ENCODE measurements at places on chromosomes 3 and 15.

DNA sequence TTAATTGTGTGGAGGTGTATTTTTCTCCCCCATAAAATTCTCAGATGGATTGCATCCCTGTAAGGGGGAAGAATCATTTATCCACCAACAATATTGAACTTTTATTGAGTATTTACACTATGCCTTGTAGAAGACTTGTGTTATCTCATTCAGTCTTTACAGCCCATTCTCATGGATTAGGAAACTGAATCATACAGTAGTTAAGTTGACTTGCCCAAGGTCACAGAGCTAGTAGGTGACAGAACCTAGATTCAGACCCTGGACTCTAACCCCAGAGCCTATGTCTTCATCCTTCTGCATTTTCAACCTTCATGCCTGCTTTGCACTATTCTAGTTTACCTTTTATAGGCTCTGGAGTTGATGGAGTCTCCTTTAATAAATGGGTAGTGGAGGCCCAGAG lies 226.8 kb downstream of the LPP start:
- no peak for DNase-seq

DNA sequence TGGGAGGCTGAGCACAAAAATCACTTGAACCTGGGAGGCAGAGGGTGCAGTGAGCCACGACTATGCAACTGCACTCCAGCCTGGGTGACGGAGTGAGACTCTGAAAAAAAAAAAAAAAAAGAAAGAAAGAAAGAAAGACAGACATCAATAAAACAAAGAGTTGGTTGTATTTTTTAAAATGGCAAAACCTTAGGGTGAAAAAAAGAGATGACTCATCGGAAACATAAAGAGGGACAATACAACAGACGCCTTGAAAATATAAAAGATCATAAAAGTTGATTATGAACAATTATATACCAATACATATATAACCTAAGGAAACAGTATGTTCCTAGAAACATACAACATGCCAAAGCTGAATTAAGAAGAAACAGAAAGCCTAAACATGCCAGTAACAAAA lies 92.8 kb downstream of the SCAPER start:
- no peak for DNase-seq

GRCh38 chr3:178117641-178118040 lies 418.6 kb upstream of the KCNMB2 start:
- no peak for DNase-seq

- DNase-seq, result no peak
Observed at GRCh38 chr15:82136120-82136519, 90.3 kb upstream of the MEX3B start.

GRCh38 chr3:73848173-73848906 lies 223.6 kb upstream of the PDZRN3 start:
- DNase-seq, result peak; percentile 28

GRCh38 chr3:70531063-70531657 lies 218.7 kb upstream of the MDFIC2 start:
- DNase-seq, result peak; percentile 43

- no peak for DNase-seq
Observed at GRCh38 chr3:102079809-102080197, 230.5 kb downstream of the NFKBIZ start.

- peak; percentile 71 for DNase-seq
Observed at GRCh38 chr3:152403632-152404066, 134.9 kb downstream of the MBNL1 start.

DNA sequence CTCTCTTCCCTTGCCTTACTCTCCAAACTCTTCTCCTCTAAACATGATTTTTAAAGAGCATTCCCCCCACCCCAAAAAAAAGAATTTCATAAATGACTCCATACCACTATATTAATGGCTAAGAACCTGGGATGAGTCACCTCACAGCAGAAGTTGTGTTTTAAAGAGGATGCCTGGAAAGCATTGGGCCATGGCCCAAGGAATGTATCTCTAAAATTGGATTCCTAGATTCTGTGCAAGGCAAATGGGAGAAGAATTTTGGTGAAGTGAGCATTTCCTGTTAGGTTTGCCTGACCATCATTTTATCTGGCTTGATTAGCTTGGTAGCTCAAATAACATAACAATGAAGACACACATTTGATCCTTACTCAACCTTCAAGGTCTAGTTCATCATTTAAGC lies 251.4 kb downstream of the NR1D2 start:
- peak; percentile 29 for DNase-seq

GRCh38 chr15:78130466-78131294 lies 565 bp downstream of the CIB2 start:
- DNase-seq, result no peak

DNA sequence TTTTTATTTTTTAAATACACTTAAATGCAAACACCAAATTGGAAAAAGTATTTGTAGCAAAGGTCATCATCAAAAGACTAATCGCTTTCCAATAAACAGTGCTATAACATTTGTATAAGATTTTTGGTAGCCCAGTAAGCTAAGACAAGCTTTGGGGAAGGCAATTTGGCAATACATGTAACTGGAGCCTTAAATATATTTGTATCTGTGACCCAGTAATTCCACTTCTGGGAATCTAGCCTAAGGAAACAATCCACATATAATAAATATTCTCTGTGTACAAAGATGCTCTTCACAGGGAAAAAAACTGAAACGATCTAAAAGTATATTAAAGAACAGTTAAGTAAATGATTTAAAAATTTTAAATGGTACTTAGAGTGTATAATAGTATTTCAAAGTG lies 65.5 kb upstream of the TJP1 start:
- no peak for DNase-seq

DNA sequence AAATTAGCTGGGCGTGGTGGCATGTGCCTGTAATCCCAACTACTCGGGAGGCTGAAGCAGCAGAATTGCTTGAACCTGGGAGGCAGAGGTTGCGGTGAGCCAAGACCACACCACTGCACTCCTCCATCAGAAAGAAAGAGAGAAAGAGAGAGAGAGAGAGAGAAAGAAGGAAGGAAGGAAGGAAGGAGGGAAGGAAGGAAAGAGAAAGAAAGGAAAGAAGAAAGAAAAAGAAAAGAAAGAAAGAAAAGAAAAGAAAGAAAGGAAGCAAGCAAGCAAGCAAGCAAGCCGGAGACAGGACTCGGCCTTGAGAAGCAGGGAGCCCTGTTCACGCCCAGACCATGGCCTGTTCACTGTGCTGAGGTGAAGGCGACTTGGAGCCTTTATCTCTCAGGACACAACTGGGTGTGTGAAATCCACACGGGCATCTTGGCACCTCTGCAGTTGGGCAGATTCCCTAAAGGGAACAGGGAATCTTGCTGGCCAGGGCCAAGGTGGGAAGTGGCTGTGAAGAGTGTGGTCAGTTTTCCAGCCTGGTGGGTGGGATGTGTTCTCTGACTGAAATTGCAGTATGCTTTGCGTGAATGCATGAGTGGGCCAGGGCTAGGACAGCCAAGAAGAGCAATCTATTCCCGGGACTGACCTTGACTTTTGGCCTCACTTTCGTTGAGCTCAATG lies 90.3 kb downstream of the CORO2B start:
- no peak for DNase-seq

- DNase-seq, result peak; percentile 72
Observed at GRCh38 chr3:16474216-16474615, 39.3 kb downstream of the RFTN1 start.

DNA sequence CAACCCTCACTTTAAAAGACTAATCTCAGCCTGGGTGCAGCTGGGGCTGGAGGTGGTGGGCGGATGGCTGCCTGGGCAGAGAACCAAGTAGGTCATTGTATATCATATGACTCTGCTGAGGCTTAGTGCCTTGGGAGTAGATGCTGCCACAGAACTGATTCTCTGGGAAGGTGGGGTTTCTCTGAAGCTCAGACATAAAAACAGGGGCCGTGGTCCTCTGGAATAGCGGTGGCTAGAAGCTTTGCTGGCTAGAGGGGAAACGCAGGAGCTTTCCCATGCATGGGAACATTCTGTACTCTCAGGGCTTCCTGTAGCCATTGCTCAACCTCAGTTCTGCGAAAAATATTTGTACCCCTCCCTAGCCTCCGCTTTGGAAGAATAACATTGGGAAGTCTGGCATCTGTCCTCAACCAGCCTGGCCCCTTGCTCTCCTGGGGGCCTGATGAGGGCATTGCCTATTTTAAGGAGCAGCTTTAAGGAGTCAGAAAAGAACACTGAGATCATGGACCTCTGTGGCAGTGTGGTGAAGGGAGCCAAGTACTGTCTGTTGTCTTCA lies 14.7 kb downstream of the TIMP4 start:
- peak; percentile 96 for DNase-seq

DNA sequence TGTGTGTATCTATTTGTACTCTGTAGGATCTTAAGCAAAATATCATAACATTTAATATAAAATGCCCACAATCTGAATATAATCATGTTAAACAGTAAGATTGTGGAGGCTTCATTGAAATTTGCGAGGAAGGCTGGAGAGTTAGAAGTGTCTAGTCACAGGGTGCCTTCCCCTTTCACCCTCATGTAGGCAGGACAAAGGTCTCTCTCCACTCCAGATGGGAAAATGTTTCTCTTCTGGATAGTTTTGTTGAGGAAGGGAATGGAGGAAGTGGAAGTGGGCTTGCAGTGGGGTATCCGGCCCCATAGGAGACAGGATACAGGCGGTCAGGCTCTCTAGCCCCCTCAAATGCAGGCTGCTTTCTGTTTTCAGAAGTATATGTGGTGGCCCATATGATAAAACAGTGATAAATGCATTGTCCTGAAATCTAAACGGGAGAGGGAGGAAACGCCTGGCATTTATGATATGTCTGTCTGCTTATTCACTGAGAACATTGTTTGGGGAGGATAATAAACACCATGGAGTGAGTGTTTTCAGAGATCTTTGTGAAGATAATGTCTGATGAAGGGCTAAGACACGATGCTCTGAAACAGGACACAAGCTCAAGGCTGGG lies 13.3 kb upstream of the MYZAP start:
- DNase-seq, result peak; percentile 36

DNA sequence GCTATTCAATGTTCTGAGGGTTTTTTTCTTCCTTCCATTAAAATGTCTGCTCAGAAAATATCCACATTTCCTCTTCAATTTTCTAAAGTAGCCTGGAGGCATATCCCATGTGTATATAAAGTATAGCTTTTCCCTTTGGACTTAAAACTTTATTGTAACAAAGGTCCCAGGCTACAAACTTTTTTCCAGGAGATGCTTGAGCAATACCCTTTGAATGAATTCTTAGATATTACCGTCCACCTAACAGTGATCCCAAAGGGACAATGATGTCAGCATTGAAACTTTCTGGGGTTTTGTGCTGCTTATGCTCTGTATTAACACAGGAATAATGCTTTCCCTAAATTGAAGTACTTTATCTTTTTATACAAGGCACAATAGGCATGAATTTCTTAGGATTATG lies 525.2 kb downstream of the CADM2 start:
- DNase-seq, result no peak

DNA sequence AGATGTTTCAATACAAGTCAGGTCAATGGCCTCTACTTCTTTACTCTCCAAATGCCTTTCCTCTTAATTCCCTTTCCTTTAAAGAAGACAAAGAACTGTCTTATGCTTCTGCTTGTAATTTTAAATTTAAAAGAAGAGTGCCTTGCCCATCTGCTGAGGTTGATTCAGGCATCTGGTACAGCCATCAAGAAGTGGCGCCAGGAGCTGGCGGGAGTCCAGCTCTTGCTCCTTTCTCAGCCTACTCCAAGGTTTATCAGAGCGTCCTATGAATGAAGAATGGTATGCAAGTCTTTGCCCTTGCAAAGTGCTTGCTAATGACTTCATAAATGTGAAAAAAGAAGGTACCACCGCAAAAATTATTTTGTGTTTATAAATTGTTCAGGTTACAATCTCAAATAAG lies 294.6 kb upstream of the TGFBR2 start:
- DNase-seq, result no peak

DNA sequence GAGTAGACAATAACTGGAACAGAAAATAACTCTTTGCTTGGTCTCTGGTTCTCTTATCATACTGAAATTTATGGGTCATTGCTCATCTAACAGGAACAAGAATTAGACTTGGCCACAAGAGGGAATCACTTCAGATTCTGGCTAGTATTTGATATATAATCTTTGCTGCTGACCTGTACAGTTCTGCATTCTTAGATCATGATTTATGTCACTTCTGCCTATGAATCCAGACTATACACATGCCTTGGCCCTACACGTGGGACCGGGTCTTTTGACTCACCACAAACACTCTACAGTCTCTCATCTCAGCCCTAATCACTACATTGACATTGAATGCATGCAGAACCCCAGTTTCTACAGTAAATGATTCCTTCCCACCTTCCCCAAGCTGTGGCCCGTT lies 162.5 kb upstream of the SOX2 start:
- DNase-seq, result no peak

GRCh38 chr3:30187366-30187765 lies 419.0 kb upstream of the TGFBR2 start:
- no peak for DNase-seq

GRCh38 chr3:50230104-50230793 lies 5.8 kb upstream of the GNAI2 start:
- DNase-seq, result no peak

Measured in fibroblast of villous mesenchyme (primary cell).